ENCODE measurements at places on chromosomes 16 and 17.

DNA sequence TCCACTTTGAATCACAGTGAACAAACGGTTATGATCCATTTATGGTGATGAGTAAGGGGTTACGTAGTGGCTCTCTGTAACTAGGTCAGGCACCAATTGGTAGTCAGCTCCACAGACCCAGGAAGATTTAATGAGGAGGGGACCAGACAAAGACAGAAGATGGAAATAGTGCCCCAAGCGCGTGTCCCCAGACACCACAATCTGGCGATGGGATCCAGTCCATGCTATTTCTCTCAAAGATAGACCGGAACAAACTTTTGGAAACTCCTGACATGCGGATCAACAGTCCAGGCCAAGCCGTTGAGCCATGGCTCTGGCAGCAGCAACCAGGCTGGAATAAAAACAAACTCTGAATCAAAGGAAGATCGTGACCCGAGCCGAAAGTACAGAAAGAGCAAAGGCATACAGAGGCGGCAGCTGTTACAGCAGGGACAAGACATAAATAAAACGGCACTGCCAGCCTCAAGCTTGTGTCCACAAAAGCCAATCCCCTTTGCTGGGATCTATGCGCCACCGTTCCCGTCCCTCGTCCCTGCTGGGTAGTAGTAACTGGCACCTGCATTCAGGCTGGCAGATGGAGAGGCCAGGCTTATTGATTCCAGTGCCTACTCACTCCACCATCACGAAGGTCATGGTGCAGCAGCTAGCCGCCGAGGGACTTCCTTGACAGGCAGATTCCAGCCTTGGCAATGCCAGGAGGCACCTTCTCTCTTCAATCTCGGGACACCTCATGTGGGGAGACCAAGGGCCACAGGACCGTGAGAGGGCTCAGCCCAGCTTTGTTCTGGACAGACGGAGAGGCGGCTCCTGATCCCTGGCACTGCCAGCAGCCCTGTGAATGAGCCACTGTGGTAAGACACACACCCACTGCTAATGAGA lies 50.2 kb downstream of the CDH11 start:
- no peak for DNase-seq

- no peak for DNase-seq
These were observed 561.3 kb downstream of the WWOX start for GRCh38 chr16:78660795-78661194.

GRCh38 chr17:62592341-62593099 lies 35.0 kb upstream of the MRC2 start:
- no peak for DNase-seq

GRCh38 chr17:1035546-1036170 lies 38.7 kb downstream of the TIMM22 start:
- no peak for DNase-seq

DNA sequence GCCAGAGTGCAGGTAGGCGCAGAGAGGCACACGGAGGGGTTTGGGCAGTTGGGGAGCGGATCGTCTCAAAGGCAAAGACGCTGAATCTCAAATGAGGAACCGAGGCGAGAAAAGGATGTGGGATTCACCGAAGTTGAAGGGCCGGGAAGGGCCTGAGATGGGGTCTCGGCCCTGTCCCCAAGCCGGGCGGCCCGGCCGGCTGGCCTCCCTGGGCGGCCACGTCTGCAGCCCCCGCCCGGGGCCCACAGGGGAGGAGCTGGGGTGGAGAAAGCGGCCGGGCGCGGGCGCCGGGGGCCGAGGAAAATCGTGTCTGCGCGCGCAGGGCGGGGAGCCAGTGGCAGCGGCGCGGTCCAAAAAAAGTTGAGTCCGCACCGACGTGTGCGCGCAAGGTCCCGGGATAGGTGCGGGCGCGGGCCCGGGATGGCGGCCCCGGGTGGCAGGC lies 458 bp downstream of the SLC12A4 start:
- no peak for DNase-seq

All from Caki2 (cell line).